Transverse colon (tissue), 4 donors: ENCODE measurements at places on chromosomes 11 and 22.

GRCh38 chr22:28604966-28605761 is 74.5 kb downstream of the TTC28 start:
- DNase-seq: no peak

- peak; percentile 85 for DNase-seq
These were observed 56.7 kb upstream of the CRTAM start for GRCh38 chr11:122781378-122782195.

DNA sequence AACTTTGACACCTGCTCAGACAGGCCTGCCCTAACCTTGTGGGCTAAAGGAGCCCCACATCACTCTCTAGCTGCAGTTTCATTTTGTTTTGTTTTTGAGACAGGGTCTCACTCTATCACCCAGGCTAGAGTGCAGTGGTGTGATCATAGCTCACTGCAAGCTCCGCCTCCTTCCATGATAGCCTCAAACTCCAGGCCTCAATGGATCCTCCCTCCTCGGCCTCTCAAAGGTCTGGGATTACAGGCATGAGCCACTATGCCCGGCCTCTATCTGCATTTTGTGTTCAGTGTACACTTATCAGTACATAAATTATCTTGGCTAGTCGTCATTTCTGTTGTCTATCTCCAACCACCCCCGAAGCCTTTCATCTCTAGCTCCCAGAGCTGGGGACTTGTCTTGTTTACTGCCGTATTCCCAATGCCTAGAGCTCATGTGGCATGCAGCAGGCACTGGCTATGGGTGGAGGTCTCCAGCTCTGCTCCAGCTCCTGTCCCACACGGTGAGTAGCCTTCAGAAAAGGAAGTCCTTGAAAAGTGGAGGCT is 22.1 kb upstream of the PEX26 start:
- DNase-seq: no peak

GRCh38 chr11:57370941-57371340 is 10.0 kb downstream of the PRG3 start:
- no peak for DNase-seq

- no peak for DNase-seq
These were observed 25.3 kb downstream of the ABTB2 start for GRCh38 chr11:34332524-34332923.

GRCh38 chr22:29331213-29331612 is 15.7 kb upstream of the RASL10A start:
- DNase-seq: no peak

DNA sequence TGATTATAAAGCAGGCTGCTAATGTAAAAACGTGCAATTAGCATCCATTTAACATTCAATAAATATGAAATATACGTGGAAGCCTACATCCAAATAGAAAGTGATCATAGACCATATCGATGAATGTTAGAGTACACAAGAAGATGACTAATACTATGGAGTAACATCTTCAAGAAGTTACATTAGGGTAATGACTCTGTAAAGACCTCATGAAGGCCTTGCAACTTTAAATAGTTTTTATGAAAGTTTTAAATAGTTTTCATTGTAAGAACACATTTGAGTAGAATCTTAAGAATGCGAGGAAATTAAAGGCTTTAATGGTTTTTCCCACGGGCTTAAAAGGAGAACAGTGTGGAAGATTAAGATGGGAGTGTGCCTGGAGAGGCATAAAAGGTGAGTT is 1.4 kb downstream of the TRIM34 start:
- DNase-seq: no peak

GRCh38 chr11:17613983-17614382 is 66.9 kb downstream of the OTOG start:
- DNase-seq: no peak

DNA sequence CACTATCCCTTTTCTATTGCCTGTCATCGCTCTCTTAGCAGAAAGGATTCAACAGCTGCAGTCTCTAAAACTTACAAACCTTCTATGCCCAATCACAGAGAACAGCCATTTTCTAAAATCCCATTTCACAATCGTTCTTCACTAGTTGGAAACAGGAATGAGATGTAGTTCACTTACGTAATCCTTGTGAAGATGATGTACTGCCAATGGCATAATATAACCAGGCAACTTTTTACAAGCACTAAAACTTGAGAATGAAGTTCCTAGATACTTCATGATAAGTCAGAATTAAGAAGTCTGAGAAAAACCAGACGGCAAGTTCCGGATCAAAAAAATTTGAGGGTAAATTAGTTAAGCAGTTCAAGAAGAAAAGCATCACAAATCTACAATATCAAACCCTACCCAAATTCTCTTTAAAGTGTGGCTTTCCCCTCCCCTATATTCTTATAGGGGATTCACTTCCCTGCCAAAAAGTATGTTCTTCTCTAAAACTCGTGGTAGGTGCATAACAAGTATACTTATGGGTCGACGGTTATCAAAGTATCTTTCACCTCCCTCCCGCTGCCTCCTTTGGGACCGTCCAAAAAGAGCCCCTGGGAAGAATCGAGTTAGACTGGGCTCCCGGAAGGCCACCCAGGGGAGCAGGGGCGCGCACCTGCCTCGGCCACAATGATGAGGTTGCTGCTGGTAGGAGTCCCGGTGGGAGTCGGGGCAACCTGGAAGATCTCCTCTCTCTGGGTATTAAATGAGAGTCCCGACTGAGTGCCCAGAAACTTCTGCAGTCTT is 666 bp downstream of the MSANTD4 start:
- no peak for DNase-seq

GRCh38 chr11:2406878-2407410 is 6.4 kb downstream of the TSSC4 start:
- no peak for DNase-seq

- no peak for DNase-seq
These were observed 136.7 kb upstream of the NECTIN1 start for GRCh38 chr11:119865661-119866156.

DNA sequence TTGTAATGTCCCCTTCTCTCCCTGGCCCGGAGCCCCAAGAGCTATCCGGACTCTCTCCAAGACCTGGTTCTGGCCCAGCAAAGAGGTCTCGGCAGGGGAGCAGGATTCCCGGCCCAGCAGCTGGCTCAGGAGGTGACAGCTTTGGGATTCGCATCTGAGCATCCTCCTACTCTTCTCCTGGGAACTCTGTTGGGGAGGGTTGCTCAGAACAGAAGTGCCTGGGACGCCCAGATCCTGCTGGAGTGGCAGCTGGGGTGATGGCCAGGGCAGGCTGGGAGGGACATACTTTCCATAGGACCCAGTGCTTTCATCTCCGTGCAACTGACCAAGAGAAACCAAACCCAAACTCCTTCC is 83.6 kb upstream of the PRODH start:
- no peak for DNase-seq

DNA sequence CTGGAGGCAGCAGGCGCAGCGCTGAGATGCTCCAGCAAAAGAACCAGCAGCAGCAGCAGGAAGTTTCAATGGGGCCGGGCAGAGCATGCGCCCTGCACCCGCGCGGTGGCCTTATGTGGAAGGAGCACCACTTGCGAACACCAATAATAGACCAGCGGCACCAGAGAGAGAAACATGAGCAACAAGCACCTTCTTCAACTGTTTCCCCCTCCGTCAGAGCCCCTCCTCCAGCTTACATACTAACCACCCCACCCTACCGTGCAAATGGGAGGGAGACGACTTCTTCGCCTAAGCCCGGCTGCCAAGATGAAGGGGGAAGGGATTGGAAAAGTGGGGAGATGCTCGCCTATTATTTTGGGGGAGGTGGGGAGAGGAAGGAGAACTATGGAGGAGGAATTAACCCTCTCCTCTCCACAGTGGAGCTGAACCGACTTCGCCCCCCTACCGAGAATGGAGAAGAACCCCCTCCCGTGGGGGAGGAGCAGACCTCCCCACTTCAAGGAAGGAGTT is 1.1 kb downstream of the RSF1 start:
- DNase-seq: peak; percentile 89

- DNase-seq: no peak
These were observed 422 bp downstream of the DENND6B start for GRCh38 chr22:50326225-50326955.

DNA sequence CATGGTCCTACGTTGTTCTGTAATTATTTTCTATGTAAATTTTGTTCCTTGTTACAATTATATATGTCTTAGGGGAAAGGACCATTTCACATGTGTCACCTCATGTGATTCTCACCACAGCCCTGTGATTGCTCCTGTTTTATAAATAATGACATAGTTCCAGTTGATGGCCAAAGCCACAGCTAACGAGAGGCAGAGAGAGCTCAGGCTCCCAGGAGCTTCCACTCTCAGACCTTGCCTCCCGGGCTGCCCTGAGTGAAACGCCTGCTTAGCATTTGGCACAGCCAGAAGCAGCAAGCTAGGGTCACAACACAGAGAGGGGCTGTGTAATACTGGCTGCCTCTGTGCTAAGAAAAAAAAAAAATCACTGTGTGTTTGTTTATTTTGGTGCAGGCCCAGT is 5.9 kb downstream of the TMEM121B start:
- no peak for DNase-seq

DNA sequence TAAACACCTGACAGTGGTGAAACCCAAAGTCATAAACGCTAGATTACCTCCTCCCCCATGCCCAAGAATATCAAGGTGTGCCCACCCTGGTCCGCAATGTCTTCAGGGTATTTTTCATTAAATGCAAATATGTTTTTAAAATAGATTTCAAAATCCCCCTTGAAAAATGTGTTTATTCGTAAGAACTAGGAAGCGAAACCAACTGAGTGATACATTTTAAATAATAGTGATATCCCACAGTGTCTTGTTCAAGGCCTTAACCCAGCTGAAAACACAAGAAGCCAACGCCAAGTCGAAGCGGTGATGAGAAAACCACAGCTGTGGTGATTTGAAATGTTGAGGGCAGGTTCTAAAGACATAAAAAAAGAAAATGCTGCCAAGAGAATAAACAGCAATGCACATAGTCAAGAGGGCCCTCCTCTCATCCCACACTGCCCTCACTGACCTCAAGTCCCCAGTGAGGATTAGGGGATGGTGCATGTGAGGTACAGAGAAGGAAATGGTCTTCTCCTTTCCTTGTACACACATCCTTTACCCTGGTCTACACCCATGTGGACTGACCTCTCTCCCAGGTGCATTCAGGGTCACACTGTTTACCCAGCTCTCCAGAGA is 25.5 kb downstream of the KCNJ1 start:
- DNase-seq: no peak

DNA sequence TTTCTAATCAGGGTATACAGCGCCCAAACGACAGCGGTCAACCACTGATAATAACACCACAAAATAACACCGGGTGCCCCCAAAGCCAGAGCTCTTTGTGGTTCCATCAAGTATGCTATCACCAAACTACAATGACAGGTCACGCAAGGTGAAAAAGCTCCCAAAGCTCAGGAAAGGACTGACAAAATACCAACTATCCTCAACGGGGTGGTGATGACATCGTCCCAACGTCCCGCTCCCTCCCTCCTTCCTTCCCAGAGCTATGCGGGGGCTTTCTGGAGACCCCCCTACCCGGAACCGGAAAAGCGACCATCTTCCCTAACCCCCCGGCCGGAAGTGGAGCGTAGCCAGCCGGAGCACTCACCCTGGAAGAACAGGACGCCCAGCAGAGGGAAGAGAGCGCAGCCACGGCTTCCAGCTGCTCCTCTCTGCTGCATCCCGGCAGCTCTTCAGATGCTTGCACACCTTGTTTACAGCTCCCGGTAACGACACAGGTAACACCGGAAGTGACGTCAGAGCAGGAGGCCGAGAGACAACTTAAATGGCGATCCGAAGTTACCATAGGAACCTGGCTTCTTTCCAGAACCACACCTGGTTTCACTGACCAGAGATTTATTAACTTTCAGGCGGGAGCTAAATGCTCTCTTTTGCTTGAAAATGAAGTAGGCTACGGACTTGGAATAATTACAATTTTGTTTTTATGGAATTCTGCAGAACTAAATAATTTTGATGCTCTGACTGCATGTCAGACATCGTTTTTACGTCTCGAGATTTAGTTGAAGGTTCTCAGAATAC is at the start of gene MPZL3:
Gene MPZL3 (minus strand): TSS at position 508 of the 795 bp plus-strand sequence. CDS start 71 bp downstream, at position 437.
- peak; percentile 95 for DNase-seq

- DNase-seq: no peak
These were observed 49.9 kb upstream of the SOX6 start for GRCh38 chr11:16406226-16406625.

DNA sequence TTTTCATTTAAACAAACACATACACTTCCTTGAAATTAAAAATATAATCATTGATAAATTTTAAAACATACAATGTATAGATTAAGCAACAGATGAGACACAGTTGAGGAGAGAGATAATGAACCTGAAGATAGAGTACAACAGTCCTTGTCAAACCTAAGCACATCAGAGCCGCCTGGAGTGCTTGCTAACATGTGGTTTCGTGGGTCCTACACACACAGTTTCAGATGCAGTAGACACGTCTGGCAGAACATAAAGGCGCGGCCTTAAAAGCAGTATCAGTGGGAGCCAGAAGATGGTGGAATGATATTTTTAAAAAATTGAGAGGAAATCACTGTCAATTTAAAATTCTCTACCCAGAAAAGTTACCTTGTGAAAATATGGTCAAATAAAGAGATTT is 134.4 kb downstream of the MPPED1 start:
- no peak for DNase-seq

DNA sequence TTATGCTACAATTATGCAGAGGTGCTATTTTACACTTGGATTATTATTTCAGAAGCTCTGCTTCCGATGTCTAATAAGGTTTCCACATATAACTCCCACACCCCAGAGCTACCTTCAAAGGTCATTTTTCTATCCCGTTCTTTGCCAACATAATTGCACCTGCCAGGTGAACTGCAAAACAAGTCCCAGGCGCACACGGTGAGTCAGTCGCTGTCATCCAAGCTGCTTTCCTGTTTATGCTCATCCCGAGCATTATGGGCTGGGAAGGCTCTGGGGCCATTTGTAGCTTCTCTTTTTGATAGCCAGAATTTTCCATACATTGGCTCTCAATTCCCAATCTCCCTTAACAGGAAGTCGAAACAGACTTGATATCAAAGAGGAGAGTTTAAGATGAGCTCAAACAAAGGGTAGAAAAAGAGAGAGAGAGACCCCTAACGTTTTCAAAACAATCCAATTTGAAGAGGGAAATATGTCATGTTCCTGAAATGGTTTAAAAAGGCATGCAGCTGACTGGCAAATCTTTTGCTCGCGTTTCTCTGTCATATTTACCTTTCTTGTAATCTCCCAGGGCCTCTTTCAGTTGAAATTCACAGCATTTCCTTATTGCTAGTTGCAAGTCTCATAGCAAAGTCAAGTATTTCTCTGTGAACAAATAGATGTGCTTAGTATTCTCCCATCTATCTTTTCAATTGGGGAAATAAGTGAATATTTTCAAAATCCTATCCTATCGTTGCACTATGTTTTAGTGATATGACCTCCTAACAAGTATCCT is 815.9 kb downstream of the KCNA4 start:
- peak; percentile 60 for DNase-seq
